Stomach (tissue), 19 donors: ENCODE measurements at places on chromosomes 12 and 14.

- no peak for DNase-seq
Measured at GRCh38 chr12:65204886-65205525, 35.6 kb downstream of the LEMD3 start.

GRCh38 chr12:93167331-93167730 lies 210.4 kb upstream of the NUDT4 start:
- no peak for DNase-seq

DNA sequence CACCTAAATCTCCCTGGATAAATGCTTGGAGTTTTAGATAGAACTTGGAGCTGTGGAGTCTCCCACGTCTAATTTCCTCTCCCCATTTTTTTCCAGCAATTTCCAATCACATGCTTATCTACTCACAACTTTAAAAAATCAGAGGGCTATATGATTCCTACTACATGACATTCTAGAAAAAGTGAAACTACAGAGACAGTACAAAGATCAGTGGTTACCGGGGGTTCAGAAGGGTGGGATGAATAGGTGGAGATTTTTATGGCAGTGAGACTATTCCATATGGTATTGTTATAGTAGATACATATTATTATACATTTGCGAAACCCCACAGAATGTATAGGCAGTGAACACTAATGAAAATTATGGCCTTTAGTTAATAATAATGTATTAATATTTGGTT lies 35.5 kb downstream of the ATF7 start:
- DNase-seq = no peak

- peak; percentile 79 for DNase-seq
Measured at GRCh38 chr12:45726603-45727300, 2.8 kb upstream of the ARID2 start.
